ENCODE measurements at places on chromosomes 11 and 22. TPM values are rescaled to one million over a fixed set of nuclear protein-coding genes. Genes with fewer than 3 reads are reported as not detected.

C22orf42 gene
- total RNA-seq = not detected

NOL12 gene
- 22.1 TPM for total RNA-seq

JOSD1 gene
- 104 TPM for total RNA-seq

HORMAD2 gene
- total RNA-seq = 0.37 TPM

CHRNA10 gene
- total RNA-seq = 3.0 TPM

NRGN gene
- 8.0 TPM for total RNA-seq

MICALL1 gene
- total RNA-seq = 15.9 TPM

PIK3IP1 gene
- 24.1 TPM for total RNA-seq

KCNJ11 gene
- total RNA-seq = 0.32 TPM

OR5A1 gene
- not detected for total RNA-seq

DGAT2 gene
- total RNA-seq = 2.4 TPM

KLHDC7B gene
- 4.4 TPM for total RNA-seq

BACE1 gene
- total RNA-seq = 0.17 TPM

MMP8 gene
- total RNA-seq = not detected

SLC15A3 gene
- 1.0 TPM for total RNA-seq

RGL4 gene
- total RNA-seq = 10.4 TPM

GUCD1 gene
- total RNA-seq = 90.4 TPM

RAB30 gene
- total RNA-seq = 8.7 TPM

MYO18B gene
- total RNA-seq = 4.3 TPM

OR2AG1 gene
- total RNA-seq = not detected

IL18BP gene
- 18.4 TPM for total RNA-seq

TTC36 gene
- total RNA-seq = 1.2 TPM

ACTN3 gene
- 3.0 TPM for total RNA-seq

DYNC2H1 gene
- total RNA-seq = 2.5 TPM

SERPING1 gene
- total RNA-seq = not detected

PARVG gene
- total RNA-seq = 34.9 TPM

CABP4 gene
- 0.32 TPM for total RNA-seq

CLCF1 gene
- 1.1 TPM for total RNA-seq

HTR3A gene
- not detected for total RNA-seq

PIWIL4 gene
- total RNA-seq = 0.48 TPM

ST14 gene
- 0.09 TPM for total RNA-seq

GTSE1 gene
- 62.1 TPM for total RNA-seq

LRRC56 gene
- 1.1 TPM for total RNA-seq

HMOX1 gene
- total RNA-seq = 7.3 TPM

PRRG4 gene
- total RNA-seq = 0.52 TPM

C22orf31 gene
- total RNA-seq = not detected

TECTA gene
- total RNA-seq = 0.24 TPM

DRICH1 gene
- 0.40 TPM for total RNA-seq

CEP57 gene
- total RNA-seq = 79.9 TPM

MS4A3 gene
- not detected for total RNA-seq

APOL4 gene
- 0.56 TPM for total RNA-seq

ATL3 gene
- 33.3 TPM for total RNA-seq

CCND1 gene
- total RNA-seq = 0.82 TPM

APOA1 gene
- total RNA-seq = 0.37 TPM

FADS1 gene
- total RNA-seq = 5.6 TPM

BAIAP2L2 gene
- 2.1 TPM for total RNA-seq

KRTAP5-2 gene
- total RNA-seq = not detected

SLC22A6 gene
- not detected for total RNA-seq

FDXACB1 gene
- 7.1 TPM for total RNA-seq

TIMP3 gene
- not detected for total RNA-seq

B4GALNT4 gene
- total RNA-seq = 9.4 TPM

ARHGAP20 gene
- total RNA-seq = not detected

NUCB2 gene
- 39.0 TPM for total RNA-seq

ZNF214 gene
- not detected for total RNA-seq

SPTY2D1 gene
- total RNA-seq = 34.5 TPM

MADD gene
- 112 TPM for total RNA-seq

CECR2 gene
- total RNA-seq = 0.19 TPM
